ENCODE measurements at places on chromosomes 13 and 19.

GRCh38 chr13:66532146-66532545 is 698.0 kb downstream of the PCDH9 start:
- no peak for DNase-seq

DNA sequence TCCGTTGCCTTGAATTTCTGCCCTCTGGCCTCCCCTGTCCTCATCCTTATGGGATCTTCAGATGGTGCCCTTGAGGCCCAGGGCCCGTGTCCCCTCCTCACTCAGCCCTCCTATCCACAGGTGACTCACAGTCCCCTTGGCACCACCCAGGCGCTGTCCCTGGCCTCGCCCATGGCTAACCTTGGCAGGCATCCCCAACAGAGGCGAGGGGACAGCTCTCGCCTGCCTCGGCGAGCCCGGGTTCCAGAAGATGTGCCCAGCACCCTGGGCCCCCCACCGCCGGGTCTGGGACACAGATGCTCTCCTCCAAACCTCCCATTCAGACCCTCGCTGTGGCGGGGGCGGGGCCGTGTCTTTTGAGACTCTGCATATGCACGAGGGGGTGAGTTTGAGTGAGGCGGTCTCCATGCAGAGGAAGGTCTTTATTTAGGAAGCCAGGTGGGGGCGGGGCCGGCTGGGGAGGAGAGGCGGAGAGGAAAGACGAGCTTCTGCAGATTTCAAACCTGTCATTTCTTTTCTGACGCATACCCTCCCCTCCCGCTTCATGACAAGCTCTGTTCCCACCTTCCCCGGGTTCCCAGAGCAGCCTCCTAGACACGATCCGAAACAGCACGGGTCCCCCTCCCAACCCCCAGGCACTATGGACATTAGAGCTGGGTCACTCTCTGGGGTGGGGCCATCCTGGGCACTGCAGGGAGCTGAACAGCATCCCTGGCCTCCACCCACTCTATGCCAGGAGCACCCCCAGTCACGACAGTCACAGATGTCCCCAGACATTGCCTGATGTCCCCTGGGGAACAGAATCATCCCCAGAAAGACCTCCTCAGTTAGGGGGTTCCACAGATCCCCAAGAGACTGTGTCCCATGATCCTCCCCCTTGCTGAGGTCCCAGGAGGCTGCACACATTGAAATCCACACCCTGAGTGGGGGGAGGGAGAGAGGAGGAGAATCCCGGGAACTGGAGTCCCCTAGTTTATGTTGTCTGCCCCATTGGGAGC is 48.5 kb downstream of the GNG7 start:
- DNase-seq: no peak

DNA sequence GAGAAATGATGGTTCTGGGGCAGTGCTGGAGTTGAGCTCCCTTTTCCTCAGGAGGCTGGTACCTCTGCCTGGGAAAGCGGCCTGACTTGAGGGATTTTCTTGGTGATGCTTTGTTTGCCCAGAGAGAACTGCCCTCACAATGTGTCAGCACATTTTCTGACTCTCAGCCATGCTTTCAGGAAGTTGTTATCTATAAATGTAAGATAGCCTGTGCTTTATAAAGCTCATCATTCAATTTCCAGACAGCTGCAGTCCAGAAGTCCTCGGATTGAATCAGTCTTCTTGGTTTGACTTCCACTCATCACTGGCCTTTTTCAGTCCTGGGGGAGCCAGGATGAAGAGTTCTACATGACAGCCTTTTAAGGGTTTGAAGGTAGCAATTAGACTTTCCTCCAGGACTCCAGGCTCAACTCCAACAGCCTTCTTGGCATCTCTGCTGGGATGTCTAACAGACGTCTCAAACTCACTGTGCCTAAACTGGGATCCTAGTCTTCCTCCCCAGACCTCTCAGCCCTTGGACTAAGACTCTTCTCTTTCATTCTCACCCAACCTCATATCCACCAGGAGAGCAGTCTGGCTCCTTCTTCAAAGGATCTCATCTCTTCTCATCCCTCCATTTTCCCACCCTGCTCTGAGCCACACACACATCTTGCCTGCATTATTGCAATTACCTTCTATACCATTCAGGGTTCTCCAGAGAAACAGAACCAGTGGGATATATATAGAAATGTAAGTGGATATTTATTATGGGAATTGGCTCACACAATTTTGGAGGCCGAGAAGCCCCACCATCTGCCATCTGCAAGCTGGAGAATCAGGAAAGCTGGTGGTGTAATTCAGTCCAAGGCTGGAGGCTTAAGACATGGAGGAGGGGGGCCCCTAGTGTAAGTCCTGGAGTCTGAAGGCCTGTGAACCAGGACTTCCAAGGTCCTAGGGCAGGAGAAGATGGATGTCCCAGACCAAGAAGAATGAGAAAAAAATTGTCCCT is 13.1 kb downstream of the ERICH6B start:
- DNase-seq: no peak

DNA sequence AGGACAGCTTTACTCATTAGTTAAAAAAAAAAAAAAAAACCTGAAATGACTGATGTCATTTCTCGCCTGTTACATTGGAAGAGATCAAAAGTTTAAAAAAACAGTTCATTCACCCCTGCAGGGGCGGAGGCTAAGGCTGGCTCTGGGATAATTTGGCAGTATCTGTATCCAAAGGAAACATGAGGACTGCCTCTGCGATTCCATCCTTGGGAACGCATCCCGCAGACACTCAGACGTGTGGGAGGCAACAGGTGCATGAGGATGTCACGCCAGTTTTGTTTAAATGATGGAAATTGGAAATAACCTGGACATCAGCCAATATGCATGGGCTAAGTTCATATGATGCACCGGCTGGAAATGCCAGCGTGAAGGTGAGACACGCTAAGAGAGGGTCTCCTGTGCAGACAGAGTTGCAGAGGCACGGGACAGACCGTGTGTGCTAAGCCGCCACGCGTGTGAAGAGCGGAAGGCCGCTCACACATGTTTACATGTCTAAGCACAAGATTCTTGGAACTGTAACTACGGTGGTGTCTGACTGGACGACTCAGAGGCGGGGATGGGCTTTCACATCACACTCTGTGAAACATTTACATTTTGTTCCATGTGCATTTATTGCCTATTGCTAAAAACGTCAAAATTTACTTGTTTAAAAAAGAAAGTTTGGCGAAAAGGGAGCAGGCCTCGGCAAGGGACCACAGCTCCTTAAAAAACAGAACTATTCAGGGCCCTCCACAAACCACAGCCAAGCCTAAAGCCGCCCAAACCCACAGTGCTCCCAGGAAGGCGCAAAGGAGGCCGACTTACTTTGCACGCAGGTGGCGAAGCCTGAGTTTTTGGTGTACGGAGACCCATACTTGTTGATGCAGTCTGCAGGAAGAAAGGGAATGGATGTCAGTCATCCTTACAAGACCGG is 17.9 kb downstream of the GAS6 start:
- DNase-seq: no peak

DNA sequence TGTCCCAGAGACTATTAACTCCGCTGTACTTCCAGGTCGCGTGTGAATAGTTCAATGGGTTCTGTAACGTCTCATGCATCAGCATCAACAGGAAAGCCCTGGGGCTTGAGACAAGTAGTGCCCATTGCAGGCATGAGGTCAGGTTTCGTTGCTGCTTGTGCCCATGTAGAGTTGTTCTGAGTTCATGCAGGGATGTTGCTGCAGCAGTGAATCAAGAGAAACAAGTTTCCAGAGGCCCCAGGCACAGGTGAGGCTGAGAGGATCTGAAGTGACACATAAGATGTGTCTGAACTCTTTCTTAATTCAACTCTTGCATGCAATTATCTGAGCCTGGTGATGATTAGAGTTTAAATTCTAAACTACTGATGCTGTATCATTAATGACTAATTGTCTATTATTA is 8.6 kb upstream of the ZNF283 start:
- DNase-seq: no peak

DNA sequence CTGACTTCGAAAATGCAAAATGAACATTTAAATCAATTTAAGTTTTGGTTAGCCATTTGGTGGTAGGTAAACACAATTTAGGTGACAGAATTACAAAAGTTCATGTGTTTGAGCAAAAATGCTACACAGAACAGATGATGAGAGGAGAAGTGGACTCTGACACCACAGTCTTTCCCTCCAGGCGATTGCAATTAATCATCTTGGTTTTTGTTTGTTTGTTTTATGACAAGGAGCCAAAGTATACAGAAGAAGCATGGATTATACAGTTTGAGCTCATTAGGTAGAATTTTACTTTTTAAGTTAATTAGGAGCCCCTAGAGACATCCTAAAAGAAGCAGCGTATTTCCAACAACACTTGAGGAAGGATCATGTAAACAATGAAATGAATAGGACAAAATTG is 49.3 kb upstream of the FREM2 start:
- DNase-seq: no peak

- DNase-seq: peak; percentile 82
Measured at GRCh38 chr19:18304458-18305310, 18.2 kb downstream of the LSM4 start.

DNA sequence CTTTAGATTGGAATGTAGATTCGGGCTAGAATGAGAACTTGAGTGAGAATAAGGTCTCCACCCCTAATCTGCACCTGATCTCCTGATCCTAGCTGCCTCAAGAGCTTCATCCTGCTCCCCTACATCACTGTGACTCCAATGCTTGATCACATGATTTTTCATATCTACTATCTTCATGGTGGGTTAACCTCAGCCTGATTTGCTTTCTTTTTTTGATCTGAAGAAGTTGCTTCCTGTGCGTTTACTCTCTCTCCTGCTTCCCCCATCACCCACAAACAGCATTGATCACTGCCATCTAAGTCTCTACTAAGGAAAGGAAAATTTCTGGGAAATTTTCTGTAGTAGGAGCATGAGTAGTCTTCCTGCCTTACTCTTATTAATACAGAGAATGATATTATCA is 1542.1 kb upstream of the SLC10A2 start:
- no peak for DNase-seq

- DNase-seq: no peak
Measured at GRCh38 chr19:19510432-19510831, 4.9 kb downstream of the TSSK6 start.

DNA sequence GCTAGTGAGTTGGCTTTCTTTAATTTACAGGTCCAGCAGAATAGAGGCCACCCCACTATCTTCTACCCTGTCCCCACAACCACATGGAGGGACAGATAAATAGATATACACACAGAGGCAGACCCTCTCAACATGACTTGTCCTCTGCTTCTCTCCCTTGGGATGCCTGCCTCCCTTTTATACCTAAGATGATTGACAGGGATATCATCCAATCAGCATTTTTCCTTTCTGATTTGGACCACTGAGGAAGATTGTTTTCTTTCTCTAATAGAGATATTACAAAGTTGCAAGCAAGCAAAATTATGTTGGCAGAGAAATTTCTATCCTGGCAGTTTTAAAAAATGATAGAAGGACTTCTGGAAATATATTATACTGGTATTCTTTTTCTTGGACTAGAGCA is 35.8 kb downstream of the STOML3 start:
- DNase-seq: no peak

GRCh38 chr19:10523135-10523636 is 5.9 kb upstream of the S1PR5 start:
- no peak for DNase-seq

DNA sequence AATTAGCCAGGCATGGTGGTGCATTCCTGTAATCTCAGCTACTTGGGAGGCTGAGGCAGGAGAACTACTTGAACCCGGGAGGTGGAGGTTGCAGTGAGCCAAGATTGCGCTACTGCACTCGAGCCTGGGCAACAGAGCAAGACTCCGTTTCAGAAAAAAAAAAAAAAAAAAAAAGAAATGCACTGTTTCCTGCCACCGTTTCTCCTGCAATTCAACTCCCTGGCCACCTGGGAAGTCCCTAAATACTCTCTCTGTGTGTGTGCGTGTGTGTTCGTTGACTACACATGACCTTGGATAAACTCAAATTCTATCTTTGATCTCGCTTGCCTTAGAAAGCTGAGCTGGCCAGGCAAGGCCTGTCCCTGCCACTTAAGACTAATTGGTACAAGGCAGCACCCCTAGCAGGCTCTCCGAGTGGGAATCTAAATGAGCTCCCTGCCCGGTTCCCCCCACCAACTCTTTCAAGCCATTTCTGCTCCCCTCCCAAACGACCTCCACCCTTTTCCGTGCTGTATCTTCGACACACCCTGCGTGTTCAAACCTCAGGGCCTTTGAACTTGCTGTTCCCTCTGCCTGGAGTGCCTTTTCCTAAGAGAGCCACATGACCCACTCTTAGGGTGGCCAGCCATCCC is 5.2 kb upstream of the BCAT2 start:
- DNase-seq: no peak

GRCh38 chr13:99353836-99354235 is 46.6 kb upstream of the GPR183 start:
- DNase-seq: no peak

- DNase-seq: no peak
Measured at GRCh38 chr13:42174344-42175162, 97.4 kb upstream of the AKAP11 start.

GRCh38 chr19:7507884-7508283 is 8.0 kb upstream of the ZNF358 start:
- DNase-seq: no peak

- DNase-seq: no peak
Measured at GRCh38 chr19:34667349-34668076, 9.4 kb downstream of the SCGB2B2 start.

DNA sequence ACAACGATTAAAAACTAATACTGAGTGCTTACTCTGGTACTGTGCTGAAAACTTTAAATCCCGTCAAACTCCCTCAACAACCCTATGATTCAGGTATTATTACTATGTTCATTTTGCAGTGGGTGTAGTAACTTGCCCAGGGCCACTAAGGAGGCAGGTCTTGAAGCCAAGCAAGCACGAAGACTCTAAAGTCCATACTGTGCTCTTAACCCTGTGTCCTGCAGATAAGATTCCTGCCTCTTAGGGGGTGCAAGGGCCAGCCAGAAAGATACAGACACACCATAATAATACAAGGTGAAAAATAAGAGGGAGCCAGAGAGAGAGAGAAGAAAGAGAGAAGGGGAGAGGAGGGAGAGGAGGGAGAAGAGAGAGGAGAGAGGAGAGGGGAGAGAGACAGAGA is 95.5 kb downstream of the CDADC1 start:
- no peak for DNase-seq

DNA sequence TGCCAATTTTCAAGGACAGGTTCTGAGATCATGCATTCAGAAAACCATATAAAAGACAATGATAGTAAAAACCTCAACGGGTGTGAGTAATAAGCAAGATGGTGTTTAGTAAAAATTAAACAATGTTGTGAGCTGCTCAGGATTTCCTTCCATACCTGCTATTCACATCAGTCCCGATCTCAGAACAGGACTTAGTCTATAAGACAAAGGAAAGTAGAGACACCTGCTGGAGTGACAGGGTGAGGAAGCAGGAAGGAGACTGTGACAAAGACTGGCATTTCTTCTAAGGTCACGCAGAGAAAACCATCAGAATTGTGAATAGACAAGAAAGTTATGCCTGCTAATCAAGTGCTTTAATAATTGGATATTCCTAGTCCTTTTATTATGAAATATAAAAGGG is 648.0 kb downstream of the DACH1 start:
- DNase-seq: no peak

- no peak for DNase-seq
Measured at GRCh38 chr13:41827507-41828213, 133.2 kb downstream of the VWA8 start.

DNA sequence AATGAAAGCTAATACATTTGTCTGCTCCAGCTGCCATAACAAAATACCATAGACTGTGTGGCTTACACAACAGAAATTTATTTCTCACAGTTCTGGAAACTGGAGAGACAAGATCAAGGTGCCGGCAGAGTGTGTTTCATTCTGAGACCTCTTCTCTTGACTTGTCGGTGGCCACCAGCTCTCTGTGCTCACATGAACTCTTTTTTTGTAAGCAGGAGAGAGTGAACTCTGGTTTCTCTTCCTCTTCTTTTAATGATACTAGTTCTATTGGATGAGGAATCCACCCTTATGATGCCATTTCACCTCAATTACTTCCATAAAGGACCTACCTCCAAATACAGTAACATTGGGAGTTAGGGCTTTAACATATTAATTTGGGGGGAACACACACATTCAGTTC is 11.7 kb downstream of the KCTD12 start:
- no peak for DNase-seq

Measured in NK-92 treated with Interleukin-12 subunit alpha and Interleukin-12 subunit beta, amount 100 ng/mL, for 24 hours (cell line).